ENCODE measurements at places on chromosomes 11 and 22.

GRCh38 chr11:119754199-119754598 lies 25.2 kb upstream of the NECTIN1 start:
- DNase-seq: no peak

DNA sequence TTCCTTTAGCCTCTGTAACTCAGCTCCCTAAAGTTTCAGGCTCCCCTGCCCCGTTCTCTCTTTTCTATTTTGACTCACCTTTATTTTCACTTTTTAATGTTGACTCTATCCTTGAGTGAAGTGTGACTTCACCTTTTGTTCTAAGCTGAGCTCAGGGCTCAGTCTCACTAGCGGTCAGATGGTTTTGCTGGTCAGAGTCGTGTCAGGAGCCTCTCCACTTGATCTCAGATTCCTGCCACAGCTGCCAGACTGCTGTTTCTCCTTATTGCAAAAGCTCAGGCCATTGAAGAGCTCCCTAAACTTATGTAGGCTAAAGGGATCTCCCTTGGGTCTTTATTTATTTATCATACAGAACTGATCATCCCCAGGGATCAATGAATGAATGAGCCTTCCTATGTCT lies 13.7 kb upstream of the POU2AF2 start:
- no peak for DNase-seq

DNA sequence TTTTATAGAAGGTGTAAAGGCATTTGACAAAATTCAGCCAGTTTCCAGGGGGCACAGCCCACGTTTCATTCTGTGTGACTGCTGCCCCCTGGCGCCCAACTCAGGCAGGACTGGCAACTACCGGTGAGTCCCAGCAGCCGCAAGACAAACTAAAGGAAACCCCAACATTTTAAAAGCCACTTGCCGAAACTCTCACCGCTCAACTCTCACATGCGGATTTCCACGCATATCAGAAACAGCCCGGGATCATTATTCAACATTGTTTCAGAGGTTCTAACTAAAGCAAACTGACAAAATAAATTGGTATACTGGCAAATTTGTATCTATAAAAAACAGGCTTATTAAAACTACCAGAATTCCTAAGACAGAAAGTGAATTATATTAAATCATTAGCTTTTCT lies 48.2 kb downstream of the MORC2 start:
- peak; percentile 69 for DNase-seq

DNA sequence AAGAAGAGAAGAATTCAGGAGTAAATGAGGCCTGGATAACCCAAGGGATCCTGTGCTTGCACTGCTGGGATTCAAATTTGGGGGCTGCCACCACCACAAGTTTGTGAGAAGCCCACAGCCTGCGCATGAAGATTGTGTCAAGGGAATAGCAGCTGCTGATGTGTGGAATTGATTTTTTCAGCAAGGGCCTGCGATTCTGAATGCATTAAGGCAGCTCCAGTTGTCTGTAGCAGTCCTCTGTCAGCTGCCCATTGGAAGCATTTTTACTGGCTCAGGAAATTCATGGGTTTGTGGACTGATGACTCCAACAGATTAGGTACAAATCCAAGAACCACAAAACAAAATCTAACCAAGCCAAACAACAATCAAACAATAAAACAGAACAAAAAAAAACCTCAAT lies 14.0 kb downstream of the ARVCF start:
- DNase-seq: no peak
